ENCODE measurements at places on chromosomes 7 and 10. TPM values are rescaled to one million over a fixed set of nuclear protein-coding genes. Genes with fewer than 3 reads are reported as not detected.

RELN gene
- 3.1 TPM for total RNA-seq

TACC2 gene
- 14.7 TPM for total RNA-seq

ELAPOR2 gene
- total RNA-seq: 3.9 TPM

ADCY1 gene
- 0.51 TPM for total RNA-seq

C1QL3 gene
- total RNA-seq: 0.13 TPM

CC2D2B gene
- total RNA-seq: not detected

CAV2 gene
- 106 TPM for total RNA-seq

GPER1 gene
- 2.6 TPM for total RNA-seq

CLDN4 gene
- 98.1 TPM for total RNA-seq

OIT3 gene
- total RNA-seq: not detected

TAS2R60 gene
- total RNA-seq: not detected

COL13A1 gene
- total RNA-seq: 2.3 TPM

CD36 gene
- total RNA-seq: not detected

TMEM120A gene
- 14.7 TPM for total RNA-seq

NKX2-3 gene
- total RNA-seq: not detected

C10orf105 gene
- total RNA-seq: not detected

CBX3 gene
- 44.7 TPM for total RNA-seq

DKK1 gene
- total RNA-seq: 13.7 TPM

ENTPD7 gene
- total RNA-seq: 28.0 TPM

SPDYE2B gene
- not detected for total RNA-seq

AGR2 gene
- total RNA-seq: 1.6 TPM

MYPN gene
- total RNA-seq: 0.49 TPM

MAT1A gene
- total RNA-seq: not detected

ZNF365 gene
- total RNA-seq: 2.7 TPM

CPN1 gene
- total RNA-seq: not detected

LLCFC1 gene
- not detected for total RNA-seq

MYL7 gene
- total RNA-seq: not detected

SEC61A2 gene
- total RNA-seq: 13.6 TPM

SFRP5 gene
- 3.0 TPM for total RNA-seq

MLXIPL gene
- total RNA-seq: not detected

CLDN3 gene
- total RNA-seq: 18.4 TPM

PLXNA4 gene
- total RNA-seq: 0.51 TPM

C10orf62 gene
- total RNA-seq: 0.13 TPM

POT1 gene
- 15.6 TPM for total RNA-seq

HMX3 gene
- not detected for total RNA-seq

FXYD4 gene
- not detected for total RNA-seq

All from mesangial cell (primary cell).